Stimulated activated CD4-positive, alpha-beta T cell treated with anti-CD3 and anti-CD28 coated beads, Interleukin-4, amount 100 ng/mL, for 4 hours (primary cell): ENCODE measurements at places on chromosomes 3 and 15.

- no peak for DNase-seq
These were observed 3.8 kb upstream of the ZNF620 start for GRCh38 chr3:40502034-40502433.

DNA sequence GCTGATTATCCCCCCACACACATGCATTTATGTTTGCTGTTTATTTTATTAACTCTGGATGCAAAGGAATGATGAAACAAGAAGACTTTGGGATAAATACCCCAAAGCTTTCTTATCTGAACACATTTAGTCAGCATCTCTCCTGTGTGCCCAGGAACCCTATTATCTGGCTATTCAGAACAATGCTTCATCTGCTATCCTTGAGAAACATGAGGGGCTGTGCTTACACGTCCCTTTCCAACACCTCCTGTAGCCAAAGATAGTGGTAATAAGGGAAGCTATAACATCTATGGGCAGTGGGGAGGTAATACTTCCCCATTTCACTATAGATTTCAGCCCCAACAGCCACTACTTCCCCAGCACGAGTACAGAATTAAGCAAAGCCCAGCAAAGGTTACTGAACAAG, 94.7 kb downstream of the SSR3 start:
- DNase-seq = no peak

- DNase-seq = no peak
These were observed 854.1 kb downstream of the ROBO1 start for GRCh38 chr3:78913711-78914110.

DNA sequence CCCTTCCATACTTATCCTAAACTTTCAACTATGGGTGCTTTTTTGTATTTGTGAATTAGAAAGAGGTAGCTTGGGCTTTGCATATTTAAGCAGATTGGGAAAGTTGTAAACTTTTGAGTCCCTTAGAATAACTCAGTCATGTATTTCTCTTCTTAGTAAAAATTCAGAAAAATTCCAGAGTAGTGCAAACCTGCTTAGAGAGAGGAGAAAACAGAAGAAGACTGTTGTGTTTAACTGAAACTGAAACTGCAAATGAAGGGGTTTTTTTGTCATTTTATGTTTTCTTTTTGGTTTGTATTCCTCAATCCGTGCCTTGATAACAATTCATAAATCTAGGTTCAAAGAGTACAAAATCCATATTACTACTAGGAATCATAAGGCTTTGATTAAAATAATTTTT, 31.3 kb downstream of the CD200 start:
- DNase-seq = no peak

DNA sequence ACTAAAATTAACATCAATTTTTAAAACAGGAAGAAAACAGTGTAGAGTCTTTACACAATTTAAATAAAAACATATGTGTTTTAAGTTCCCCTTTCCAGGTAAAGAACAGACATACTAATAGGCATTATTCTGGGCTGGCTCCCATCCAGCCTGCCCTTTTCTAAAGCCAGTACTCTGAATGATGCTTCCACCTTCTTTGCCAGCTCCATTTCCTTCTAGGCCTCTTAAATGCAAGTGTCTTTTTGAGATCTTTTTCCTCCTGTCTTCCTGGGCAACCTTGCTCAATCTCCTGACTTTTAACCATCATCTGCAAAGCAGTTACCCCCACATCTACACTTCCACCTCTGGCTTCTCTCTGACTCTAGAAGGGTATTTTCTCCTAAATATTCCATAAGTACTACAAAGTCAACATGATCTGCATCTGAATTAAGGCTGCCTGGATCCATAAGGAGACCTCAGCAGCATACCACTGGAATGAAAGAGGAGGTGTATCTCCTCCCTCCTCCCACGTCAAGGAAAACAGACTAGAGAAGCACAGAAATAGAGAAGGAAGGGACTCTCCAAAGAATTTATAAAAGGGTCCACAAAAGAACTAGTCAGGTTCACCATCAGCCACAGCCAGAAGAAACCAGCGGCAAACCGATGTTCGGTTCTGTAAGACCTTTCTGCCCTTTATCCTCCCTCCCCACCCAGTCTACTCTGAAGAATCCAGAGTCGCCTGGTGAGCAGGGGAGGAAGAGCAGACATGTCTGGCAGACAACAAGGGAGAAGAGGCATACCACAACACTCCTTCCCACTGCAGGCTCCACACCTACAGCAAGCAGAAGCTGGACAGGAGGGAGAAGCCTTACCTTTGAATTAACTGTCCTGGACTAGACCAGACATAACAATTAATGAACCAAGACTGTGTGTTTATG, 47.1 kb downstream of the GOLIM4 start:
- no peak for DNase-seq

GRCh38 chr3:31311559-31311958, 221.2 kb upstream of the STT3B start:
- no peak for DNase-seq

GRCh38 chr15:55403531-55403930, 4.6 kb downstream of the CCPG1 start:
- DNase-seq = no peak

DNA sequence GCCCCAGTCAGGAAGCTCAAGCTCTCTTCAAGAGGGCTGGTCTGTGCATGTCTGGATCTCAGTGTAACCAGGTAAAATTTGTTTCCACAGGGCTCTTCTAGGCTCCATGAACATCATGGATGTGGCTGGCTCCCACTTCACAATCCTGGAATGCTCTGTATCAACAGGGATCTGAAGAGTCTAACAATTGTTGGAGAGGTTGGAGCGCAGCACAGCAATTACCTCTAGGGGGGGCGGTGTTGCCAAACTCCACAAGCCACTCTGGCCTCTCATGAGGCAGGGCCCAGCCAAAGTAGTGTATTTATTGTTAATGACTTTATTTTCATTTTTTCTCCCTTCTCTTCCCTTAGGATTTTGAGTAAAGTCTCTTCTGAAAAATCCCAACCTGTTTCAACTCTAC, 6.1 kb upstream of the EIF2B5 start:
- no peak for DNase-seq

GRCh38 chr3:186102687-186103086, 6.2 kb downstream of the ETV5 start:
- DNase-seq = no peak

GRCh38 chr15:36136049-36136448, 443.4 kb upstream of the CDIN1 start:
- DNase-seq = no peak

- DNase-seq = peak; percentile 73
These were observed 12.4 kb upstream of the RAB11A start for GRCh38 chr15:65856821-65857455.

GRCh38 chr15:31360843-31361763, 34.5 kb downstream of the KLF13 start:
- DNase-seq = peak; percentile 60

- DNase-seq = no peak
These were observed 89.8 kb downstream of the KLHL25 start for GRCh38 chr15:85704720-85705429.

DNA sequence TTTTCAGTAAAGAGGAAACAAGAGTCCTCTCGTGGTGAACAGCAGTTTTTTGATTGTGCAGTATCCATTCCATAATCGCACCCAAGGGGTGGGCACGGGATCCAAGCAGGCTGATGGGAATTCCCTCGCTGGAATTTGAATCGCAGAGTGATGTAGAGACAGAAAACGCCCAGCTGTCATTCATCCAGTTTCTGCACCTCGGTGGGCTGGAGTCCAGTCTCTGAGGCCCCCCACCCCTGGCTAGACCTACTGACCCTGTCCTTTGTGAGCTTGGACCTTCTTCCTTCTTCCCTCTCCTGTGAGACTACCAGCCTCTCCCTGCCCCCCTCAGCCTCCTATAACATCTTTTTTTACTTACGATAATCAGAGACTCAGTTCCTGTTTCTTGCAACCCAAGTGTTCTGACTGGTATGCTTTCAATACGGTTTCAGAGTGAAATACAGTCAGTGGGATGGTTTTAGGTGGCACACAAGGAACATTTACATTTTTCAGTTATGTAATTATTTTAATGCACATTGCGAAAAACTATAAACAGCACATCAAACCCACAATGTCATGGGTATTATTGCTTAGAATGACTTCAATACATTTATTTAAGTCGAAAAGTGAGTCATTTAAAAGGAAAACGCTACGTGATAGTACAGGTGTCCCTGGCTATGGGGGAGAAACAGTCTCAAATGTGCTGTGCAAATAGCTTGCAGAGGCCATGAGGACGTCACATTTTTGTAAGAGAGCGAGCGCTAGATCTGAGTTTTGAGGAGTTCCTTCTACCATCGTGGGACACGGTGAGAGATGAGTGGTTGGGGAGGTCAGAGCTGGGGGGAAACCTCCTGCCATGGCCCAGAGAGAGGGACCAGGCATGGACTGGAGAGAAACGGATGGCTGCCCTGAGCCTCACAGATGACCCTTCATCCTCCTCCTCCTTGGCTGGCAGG, 37.5 kb upstream of the CHST2 start:
- no peak for DNase-seq

- DNase-seq = no peak
These were observed 225.3 kb downstream of the XXYLT1 start for GRCh38 chr3:195045481-195046210.

DNA sequence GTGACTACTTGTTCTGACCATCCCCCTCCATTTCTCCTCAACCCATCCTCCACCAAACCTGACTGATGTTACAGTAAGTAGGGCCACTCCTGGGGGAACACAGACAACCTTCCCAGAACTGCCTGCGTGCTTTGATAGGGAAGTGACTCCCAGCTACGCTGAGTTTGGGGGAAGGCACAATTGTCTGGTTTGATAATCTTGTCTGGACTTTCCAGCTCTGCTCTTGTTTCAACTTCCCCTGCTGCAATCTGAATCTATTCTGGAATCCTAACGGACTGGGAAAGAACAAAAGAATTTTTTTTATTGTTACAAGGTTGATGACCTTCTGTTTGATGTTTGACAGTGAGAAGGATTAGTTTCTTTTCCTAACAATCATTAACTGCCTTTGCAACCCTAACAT, 895.6 kb downstream of the ROBO1 start:
- no peak for DNase-seq

- no peak for DNase-seq
These were observed 617.4 kb downstream of the NAALADL2 start for GRCh38 chr3:175476489-175476888.

DNA sequence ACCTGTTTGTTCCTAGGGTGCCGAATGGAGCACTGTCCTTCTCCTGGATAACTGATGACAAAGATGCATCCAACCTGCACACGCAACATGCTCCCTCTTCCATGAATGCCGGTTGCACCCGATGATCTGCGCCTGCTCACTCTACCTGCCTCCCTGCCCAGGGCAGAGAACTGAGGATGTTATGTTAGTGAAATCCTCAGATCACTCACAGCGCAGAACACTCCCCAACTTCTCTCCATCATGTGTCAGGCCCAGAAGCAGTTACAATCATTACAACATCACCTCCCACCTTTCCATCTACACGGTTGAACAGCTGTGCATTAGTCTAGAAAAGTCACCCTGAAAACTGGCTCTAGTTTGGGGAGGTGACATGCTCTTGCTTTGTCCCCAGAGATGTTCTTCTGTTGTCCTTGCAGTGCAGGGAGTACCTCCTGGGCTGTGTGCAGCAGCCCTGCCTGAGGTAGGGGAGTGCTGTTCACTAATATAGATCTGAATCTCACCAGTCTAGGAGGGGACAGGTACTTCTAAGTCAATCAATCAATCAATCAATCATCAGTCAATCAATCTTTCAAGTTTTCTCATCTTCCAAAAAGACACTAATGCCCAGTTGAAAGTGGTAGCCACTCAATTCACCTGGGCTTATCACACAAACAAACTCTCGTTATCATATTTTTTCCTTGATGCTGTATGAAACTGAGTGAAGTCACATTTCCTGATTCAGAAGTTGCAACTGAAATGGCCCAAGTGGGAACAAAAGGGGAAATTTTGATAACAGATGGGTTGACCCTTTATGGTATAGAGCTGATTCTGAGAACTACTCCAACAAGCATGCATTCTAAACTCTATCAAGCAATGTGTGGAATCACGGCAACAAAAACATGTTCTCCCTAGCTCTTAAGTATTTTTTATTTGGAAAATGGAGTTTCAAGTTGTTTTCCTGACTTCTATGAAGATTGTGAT, 15.4 kb upstream of the ISLR start:
- no peak for DNase-seq

- DNase-seq = no peak
These were observed 683.3 kb upstream of the CADM2 start for GRCh38 chr3:84275532-84275931.

GRCh38 chr3:9768141-9768775, 1.5 kb downstream of the CAMK1 start:
- no peak for DNase-seq

GRCh38 chr3:141482245-141482922, 4.4 kb upstream of the RASA2 start:
- DNase-seq = no peak

DNA sequence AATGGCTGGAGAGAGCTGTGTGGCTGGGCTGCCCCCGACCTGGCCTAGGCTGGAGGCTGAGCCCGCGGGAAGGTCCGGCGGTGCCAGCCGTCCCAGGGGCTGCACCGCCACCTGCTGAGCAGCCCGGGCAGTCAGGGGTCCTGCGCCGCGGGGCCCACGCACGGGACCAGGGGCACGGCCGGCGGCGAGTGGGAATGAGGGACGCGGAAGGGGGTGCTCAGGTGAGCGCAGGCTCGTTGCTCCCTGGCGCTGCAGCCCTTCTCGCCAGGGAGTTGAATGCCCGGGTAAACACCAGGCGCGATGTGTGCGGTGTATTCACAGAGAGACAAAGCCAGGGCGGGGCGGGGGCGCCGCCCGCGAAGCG, 666 bp upstream of the SEMA3F start:
- no peak for DNase-seq

- DNase-seq = no peak
These were observed 107.8 kb downstream of the SNRK start for GRCh38 chr3:43394041-43394554.

DNA sequence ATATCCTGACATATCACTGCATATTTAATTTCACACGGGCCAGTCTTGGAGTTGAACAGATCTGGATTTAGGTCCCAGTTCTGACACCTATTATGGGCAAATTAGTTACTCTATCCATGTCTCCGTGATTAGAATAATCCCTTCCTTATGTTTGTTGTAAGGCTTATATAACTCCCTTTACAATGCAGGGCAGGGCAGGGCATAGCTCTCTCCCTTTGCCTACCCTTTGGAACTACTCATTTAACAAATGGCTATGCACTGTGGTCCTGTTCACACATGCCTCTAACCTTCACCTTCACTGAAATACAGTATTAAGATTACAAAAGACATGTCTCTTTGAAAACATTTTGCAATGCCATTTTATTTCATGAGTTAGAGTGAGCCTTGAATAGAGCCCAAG, 24.8 kb upstream of the ATP13A5 start:
- DNase-seq = no peak

DNA sequence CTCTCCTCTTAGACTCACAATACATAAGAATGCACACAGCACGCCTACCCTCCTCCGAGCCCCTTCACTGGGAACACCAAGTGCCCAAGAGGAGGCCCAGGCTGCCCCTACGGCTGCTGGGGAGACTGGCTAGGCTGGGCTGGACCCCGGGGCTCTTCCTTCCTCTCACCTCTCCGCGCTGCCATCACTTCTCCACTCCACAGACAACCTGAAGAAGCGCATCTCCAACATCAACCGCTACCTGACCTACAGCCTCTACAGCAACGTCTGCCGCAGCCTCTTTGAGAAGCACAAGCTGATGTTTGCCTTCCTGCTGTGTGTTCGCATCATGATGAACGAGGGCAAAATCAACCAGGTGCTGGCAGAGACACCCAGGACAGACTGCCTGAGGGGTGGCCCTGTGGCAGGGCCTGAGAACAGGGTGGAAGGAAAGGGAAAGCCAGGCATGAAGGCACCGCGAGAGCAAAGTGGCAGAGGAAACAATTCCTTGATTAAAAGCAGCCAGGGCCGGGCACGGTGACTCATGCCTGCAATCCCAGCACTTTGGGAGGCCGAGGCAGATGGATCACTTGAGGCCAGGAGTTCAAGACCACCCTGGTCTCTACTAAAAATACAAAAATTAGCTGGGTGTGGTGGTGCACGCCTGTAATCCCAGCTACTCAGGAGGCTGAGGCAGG, 51.6 kb downstream of the SEMA3G start:
- DNase-seq = no peak
